ENCODE measurements at places on chromosomes 7 and 10. TPM values are rescaled to one million over a fixed set of nuclear protein-coding genes. Genes with fewer than 3 reads are reported as not detected.

DNA sequence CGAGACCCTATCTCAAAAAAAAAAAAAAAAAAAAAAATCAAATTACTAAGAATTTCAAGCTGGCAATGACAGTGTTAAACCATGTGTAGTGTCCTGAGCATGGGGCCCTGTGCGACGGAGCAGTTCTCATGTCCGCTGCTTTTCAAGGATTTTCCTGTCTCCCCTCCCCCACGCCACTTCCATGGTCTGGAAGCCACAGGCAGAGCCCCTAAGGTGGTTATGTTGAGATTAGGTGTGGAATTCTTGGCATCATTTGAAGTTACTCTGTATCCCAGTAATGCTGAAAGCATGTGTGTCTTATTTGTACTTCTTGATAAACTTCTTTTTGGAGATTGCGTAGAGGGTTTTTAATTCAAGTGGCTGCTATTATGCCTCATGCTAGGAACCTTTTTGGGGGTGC is 65.2 kb downstream of the PFKFB3 start:
- DNase-seq: no peak

DNA sequence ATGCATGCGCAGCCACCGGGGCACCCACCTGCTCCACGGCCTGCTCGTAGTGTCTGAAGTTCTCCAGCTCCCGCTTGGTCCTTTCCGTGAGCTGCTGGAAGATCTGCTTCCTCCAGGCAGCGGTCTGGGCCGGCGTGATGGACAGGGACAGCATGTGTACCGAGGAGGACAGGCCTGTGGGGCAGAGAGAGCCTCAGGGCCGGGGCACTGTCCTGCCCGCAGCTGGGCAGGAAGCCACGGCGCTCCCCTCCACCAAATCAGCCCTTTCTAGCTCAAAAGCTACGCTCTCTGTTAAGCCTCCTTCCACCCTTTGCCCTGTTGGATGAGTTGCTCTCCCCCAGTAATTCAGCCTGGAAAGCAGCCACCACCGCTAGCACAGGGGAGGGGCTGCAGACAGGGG is 19.2 kb downstream of the TECPR1 start:
- no peak for DNase-seq

TMEM213 gene
- polyA plus RNA-seq: not detected

GRCh38 chr7:148347981-148348380 is 242.6 kb upstream of the C7orf33 start:
- no peak for DNase-seq

GRCh38 chr10:124565565-124566221 is 104.1 kb downstream of the LHPP start:
- DNase-seq: no peak
